ENCODE measurements at places on chromosomes 6 and 20.
A peak's percentile ranks its signal among the peaks of the same experiment; 100 is the strongest.

DNA sequence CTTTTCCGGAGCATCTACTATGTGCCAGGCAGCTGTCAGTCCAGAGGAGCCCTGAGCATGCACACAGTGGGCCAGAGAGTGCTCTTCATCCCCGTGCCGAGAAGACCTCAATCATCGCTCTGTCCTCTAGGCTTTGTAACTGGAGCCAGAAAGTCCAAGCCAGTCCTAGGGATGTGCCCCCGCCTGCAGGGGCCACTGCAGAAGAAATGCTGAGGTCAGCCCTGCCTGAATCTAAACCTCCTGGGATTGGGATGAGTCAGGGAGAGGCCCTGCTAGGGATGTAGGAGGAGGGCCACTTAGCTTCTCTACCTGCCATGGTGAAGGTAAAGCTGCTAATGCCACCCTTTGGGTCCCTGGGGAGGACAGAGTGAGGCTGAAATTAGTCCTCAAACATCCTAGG lies 146.8 kb downstream of the CDC5L start:
- DNase-seq: no peak

GRCh38 chr6:84156306-84156705 lies 71.1 kb downstream of the CEP162 start:
- no peak for DNase-seq

DNA sequence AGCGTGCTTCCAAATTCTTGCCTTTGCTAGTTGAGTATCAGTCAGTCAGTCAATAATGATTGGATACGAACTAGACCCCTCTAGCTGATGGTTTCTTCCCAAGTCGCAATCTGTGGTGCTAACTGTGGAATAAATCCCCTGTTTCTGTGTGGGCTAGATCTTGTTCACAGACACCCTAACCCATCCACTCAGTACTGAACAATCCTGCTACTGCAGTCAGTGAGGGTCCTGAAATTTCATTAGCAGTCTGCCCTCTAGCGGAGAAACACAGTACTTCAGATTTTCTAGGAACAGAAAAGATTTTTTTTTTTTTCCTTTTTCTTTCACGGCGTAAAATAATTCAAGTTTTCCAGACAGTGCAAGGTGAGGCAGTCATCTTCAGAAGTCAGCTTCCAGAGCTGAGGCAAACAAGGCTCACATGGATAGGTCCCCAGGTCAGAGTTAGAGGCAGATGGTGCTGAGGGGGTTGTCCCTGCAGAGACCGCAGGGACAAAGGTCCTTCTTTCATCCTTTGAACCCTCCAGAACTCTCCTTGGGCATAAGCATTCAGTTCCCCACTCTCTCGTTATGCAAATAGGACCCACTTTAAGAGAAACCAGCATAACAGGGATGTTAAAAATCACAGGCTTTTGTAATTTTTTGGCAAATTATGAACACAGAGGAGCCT lies 119.6 kb downstream of the SCML4 start:
- DNase-seq: peak; percentile 65

- no peak for DNase-seq
Observed at GRCh38 chr20:39983183-39983582, 705.9 kb downstream of the MAFB start.

GRCh38 chr6:157233686-157234085 lies 89.6 kb downstream of the TMEM242 start:
- DNase-seq: no peak

DNA sequence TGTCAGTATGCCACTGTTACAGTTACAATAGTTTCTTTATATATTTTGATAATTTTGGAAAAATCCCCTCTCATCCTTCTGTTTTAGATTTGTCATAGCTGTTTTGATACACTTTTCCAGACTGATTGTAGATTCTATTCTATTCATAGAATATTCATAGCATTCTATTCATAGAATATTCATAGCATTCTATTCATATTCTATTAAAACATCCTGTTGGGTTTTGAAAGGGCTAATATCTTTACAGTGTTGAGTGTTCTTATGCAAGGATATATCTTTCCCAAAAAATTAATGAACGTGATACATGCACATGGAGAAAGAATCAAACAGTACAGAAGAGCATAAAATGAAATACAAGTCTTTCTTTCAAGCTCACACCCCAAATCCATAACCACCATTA lies 38.0 kb downstream of the MACROD2 start:
- DNase-seq: no peak

Data from hematopoietic multipotent progenitor cell treated with erythropoietin and hydrocortisone succinate and interleukin-3 and kit ligand, for 4 days (in vitro differentiated cells).